Spinal cord (tissue), 10 donors: ENCODE measurements at places on chromosomes 2 and 18. TPM values are rescaled to one million over a fixed set of nuclear protein-coding genes. Genes with fewer than 3 reads are reported as not detected.

RBM43 gene
- 9.6 TPM for total RNA-seq

THUMPD2 gene
- 16.4 TPM for total RNA-seq

IL36B gene
- total RNA-seq: not detected

SRD5A2 gene
- total RNA-seq: 0.17 TPM

MYO1B gene
- total RNA-seq: 67.5 TPM

ALK gene
- 4.2 TPM for total RNA-seq

SKOR2 gene
- 0.55 TPM for total RNA-seq
